ENCODE measurements at places on chromosomes 13 and 19. TPM values are rescaled to one million over a fixed set of nuclear protein-coding genes. Genes with fewer than 3 reads are reported as not detected.
A peak's percentile ranks its signal among the peaks of the same experiment; 100 is the strongest.

The ZNF490 gene
- 7.0 TPM for total RNA-seq

The NPAS1 gene
- total RNA-seq, result 9.8 TPM

The TNFSF9 gene
- 1.2 TPM for total RNA-seq

The LILRA5 gene
- total RNA-seq, result 5.5 TPM

- no peak overlapping the region for H3K27ac ChIP-seq
- no peak for DNase-seq
- peaks cover 9% of the 10 kb centered on the region for H3K4me1 ChIP-seq
- H3K27me3 ChIP-seq, result no peaks in the 10 kb centered on the region
- no peaks in the 10 kb centered on the region for H3K36me3 ChIP-seq
- H3K4me3 ChIP-seq, result no peak overlapping the region
Observed at GRCh38 chr13:110418944-110419343, 111.9 kb downstream of the COL4A2 start.

DNA sequence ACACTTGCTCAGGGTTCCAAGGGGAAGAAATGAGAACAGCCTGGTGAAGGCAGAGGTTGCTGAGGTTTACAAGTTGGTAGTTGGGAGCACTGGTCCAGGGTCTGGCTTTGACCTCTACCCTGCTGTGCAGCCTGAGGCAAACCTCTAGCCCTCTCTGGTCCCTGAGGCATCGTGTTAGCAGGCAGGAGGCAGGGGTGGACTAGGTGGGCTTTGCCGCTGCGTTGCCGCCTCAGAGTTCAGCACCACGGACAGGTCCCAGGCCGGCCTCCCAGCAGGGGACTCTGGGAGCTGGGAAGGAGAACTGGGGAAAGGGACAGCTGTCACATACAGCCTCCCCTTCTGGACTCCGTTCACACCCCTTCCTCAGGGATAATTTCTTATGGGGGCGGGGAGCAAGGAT is 3.1 kb downstream of the NCAN start:
- H3K4me3 ChIP-seq, result no peak overlapping the region
- peak; percentile 81 for DNase-seq
- no peaks in the 10 kb centered on the region for H3K36me3 ChIP-seq
- H3K27ac ChIP-seq, result no peak overlapping the region

- no peaks in the 10 kb centered on the region for H3K36me3 ChIP-seq
- H3K4me1 ChIP-seq, result peaks cover 3% of the 10 kb centered on the region
- peak within 1 kb of the TSS; percentile 97 for H3K4me3 ChIP-seq
- H3K27ac ChIP-seq, result peak within 1 kb of the TSS; percentile 96
- H3K27me3 ChIP-seq, result no peaks in the 10 kb centered on the region
Observed at GRCh38 chr13:44575741-44576350, at the start of gene TSC22D1. Gene TSC22D1, minus strand, starts transcription at chr13:44576330. Its CDS starts 256 bp downstream, at chr13:44576074.

GRCh38 chr19:12913011-12913561 is 6.0 kb downstream of the SYCE2 start:
- H3K36me3 ChIP-seq, result no peaks in the 10 kb centered on the region
- no peak overlapping the region for H3K4me3 ChIP-seq
- peak; percentile 89 for DNase-seq
- no peaks in the 10 kb centered on the region for H3K27me3 ChIP-seq
- peak overlapping the region; percentile 9 for H3K27ac ChIP-seq

GRCh38 chr19:34639491-34640085 is 37.4 kb downstream of the SCGB2B2 start:
- no peaks in the 10 kb centered on the region for H3K4me1 ChIP-seq
- H3K4me3 ChIP-seq, result no peak overlapping the region
- no peak overlapping the region for H3K27ac ChIP-seq
- no peaks in the 10 kb centered on the region for H3K36me3 ChIP-seq
- DNase-seq, result peak; percentile 52
